Peyer's patch (tissue), 4 donors: ENCODE measurements at places on chromosomes 3 and 15.

GRCh38 chr15:39629371-39629770 is 48.5 kb downstream of the THBS1 start:
- DNase-seq = peak; percentile 82

DNA sequence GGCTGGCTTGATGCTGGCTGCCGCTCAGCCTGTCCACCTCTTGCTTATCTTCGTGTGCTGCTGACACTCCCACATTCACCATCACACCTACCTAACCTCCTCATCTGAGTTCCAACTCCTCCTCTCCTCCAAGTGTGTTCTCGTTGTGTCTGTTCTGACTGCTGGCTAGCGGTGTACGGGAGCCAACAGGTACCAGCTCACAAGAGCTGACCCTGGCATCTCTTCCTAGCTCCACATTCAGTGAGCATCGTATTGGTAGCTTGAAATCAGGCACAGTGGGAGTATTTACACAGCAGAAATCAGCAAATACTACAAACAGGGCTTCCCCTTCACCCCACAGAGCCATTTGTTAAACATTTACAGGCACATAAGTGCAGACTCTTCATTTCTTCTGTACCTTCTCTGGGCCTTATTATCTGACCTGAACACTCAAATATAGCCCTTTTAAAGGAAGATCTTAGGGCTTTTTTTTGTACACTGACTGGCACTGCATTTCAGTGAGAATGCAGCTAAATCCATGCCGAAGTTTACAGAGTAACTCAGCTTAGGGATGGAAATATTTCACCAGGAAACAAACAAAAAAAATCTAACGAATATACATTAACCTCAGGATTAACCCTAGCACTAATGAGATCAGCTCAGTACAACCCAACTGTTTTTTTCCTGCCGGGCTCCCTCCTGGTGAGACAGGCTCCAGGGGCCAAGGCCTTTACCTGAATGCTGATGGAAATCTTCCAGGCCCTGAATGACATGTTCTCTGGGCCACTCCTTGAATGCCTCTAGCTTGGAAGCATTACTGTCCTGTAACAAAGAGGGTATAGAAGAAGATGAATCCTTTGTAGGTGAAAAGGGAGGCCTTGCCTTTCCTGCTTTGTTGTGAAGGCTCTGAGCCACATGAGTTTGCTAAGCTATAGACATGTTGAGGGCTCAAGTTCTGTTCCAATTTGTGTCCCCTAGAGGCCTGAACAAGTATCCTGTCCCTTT is 150.5 kb upstream of the LPP start:
- DNase-seq = no peak

DNA sequence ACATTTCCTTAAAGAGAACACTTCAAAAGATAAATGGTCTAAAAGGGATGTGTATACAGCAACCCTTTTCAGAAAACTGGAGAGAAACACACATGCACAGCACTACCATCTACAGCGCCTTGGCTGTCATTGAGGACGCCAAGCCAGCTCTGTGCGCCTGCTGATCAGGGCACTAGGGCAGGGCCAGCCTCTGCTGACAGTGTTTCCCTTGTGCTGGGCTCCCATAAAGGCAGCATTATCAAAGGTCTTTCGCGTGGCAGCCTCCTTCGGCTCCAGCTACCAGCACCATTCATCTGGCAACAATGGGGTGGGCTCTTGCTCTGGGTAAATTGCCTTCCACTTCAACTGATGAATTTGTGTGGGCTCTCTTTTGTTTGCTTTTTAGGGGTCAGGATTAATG is 53.4 kb downstream of the LDHAL6B start:
- no peak for DNase-seq

- DNase-seq = no peak
Measured at GRCh38 chr15:37046876-37047614, 53.3 kb downstream of the MEIS2 start.

DNA sequence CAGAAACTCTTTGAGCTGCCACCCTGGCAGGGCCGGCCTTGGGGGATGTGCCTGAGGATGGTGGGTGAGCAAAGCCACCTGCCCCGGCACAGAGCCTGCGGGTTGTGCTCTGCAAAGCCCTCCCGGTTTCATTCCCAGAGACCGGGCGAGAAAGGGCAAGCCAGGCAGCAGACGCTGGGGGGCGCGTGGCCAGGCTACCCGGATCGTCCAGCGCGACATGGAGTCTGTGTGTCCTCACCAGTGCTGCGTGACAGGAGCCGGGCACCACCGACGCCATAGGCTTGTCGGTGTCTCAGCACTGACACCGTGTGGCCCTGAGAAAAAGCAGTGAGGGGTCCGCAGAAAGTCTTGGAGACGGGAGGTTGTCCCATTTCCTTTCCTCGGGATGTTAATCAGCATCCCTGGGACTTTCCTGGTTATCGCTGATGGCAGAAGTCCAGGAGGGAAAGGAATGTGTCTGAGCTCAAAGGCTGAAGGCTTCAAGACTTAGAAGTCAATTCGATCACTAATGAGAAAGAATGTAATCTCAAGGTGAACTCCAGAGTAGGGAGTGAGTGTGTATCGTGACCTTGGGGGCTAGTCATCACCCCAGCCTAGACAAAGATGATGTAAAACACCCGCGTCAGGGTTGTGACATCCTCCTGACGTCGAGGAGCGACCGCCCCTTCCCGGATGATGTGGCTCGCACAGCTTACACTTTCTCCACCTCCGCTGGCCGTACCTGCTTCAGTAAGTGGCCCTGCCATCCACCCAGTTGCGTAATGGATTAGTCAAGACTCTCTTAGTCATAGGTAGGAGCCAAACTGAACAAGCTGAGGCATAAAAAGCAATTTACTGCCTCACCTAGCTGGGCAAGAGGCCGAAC is 36.3 kb upstream of the PLA2G4E start:
- peak; percentile 31 for DNase-seq

- DNase-seq = no peak
Measured at GRCh38 chr3:29601861-29602585, 321.2 kb downstream of the RBMS3 start.

DNA sequence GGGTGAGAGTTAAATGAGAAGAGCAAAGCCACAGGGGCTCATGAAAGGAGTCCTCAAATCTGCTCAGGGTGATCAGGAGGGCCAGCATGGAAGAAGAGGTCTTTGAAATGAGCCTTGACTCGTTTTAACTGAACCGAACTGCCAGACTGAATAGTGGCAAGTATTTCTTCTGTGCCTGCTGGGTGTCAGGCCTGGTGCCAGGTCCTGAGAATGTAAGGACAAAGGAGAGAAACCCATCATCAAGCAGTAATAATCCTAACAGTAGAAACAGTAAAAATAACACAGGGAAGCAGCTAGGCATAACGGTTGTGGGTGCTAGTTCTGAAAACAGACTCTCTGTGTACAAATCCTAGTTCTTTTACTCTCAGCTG is 40.4 kb upstream of the SMAD3 start:
- DNase-seq = no peak

- DNase-seq = no peak
Measured at GRCh38 chr3:48656841-48657281, 5.8 kb downstream of the CELSR3 start.

DNA sequence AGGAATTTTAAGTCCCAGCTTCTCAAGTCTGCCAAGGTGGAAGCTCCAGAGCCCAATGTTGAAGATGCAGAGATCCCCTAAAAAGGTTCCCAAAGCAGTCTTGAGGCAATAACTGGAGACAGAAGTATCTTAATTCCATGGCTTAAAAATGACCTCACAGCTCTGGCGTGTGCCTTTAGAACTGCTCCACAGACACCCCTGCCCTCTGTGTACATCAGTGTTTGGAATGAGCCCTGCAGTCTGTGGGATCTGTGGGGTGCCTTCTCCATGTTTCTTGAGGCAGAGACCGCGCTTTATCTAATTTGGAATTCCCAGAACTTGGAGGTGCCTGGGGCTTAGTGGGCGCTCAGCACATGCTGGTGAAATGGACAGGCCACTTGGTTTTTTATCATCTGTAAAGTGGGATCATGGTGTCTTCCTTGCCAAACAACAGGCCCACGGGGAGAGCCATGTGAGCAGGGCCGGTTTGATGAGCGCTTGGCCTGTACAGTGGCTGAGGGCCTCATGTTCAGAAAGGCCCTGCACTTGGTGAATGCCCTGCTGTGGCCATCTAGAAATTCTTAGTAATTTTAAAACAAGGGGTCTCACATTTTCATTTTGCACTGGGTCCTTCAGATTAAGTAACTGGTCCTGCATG is 7.1 kb downstream of the ITGA11 start:
- no peak for DNase-seq

GRCh38 chr15:72227192-72227586 is 3.8 kb downstream of the PKM start:
- DNase-seq = no peak

DNA sequence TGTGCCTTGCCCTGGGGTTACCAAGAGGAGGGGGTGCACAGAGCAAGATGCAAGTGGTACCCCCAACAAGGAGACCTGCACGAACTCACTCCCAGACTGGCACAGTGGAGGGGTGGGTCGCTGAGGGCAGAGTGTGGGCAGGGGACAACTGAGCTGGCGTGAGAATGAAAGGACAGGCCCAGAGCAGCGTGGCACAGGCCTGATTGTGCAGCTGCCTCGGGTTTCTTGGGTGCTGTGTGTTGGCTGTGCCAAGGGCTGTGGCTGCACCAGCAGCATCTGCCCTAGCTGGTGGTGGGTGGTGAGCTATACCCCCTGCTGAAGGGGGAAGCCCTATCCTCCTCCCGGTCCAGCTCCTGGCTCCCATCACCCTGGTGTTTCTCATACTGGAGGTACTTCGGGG is 92.4 kb downstream of the TMEM266 start:
- no peak for DNase-seq

- no peak for DNase-seq
Measured at GRCh38 chr3:169998668-169999131, 32.1 kb downstream of the SEC62 start.

- peak; percentile 51 for DNase-seq
Measured at GRCh38 chr3:160678292-160678842, 1.4 kb downstream of the ARL14 start.

GRCh38 chr15:72722071-72722696 is 36.2 kb downstream of the BBS4 start:
- peak; percentile 75 for DNase-seq

GRCh38 chr3:161567577-161568361 is 71.2 kb downstream of the OTOL1 start:
- DNase-seq = no peak

- DNase-seq = no peak
Measured at GRCh38 chr3:99678023-99678422, 39.6 kb downstream of the COL8A1 start.

GRCh38 chr15:41078125-41078524 is 38.0 kb downstream of the INO80 start:
- no peak for DNase-seq
